ENCODE measurements at places on chromosomes 4 and X.

DNA sequence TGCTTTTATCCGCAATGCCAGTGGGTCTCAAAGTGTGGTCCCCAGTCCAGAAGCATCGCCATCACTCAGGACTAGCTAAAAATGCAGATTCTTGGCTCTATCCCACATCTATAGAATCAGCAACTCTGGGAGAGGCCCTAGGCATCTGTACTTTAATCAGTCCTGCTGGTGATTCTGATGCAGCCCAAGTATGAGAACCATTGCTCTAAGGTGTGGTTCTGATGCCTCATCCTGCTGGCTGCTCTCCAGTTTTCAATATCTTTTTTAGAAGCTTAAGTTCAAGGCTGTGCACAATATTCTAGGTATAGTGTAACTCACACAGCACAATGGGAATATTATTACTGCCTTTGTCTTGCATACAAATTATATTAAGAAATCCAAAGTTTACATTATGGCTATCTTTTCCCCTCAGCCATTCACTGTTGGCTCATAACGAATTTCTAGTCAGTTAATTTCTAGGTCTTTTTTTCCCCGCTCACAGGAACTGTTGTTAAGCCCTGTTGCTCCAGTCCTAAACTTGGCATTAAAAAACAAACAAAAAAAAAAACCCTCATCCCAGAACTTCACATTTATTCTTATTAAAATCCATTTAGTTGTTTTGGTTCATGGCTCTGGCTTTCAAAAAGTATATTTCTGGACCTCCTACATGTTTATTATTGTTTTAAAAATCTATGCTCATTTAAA lies 109.1 kb downstream of the PHEX start:
- DNase-seq, result no peak

- no peak for DNase-seq
Measured at GRCh38 chr4:151043803-151044515, 28.9 kb upstream of the LRBA start.

DNA sequence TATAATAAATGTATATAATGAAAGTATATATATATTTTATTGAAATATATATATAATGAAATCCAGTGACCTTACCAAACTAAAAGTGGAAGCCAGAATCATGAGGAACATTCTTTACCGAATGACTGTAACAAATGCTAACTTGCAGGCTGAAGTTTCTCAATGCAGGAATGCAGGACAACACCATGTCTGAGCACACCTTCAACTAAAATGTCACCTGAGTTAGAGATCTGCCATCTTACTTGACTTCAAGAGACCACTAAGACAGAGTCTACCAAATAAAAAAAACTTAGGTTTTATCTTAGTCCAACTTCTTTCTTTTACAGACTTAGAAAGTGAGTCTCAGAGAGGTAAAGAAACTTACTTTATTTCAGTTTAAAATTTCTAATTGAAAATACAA lies 176.2 kb downstream of the FSTL5 start:
- no peak for DNase-seq

- no peak for DNase-seq
Measured at GRCh38 chr4:101556842-101557241, 209.5 kb upstream of the PPP3CA start.

DNA sequence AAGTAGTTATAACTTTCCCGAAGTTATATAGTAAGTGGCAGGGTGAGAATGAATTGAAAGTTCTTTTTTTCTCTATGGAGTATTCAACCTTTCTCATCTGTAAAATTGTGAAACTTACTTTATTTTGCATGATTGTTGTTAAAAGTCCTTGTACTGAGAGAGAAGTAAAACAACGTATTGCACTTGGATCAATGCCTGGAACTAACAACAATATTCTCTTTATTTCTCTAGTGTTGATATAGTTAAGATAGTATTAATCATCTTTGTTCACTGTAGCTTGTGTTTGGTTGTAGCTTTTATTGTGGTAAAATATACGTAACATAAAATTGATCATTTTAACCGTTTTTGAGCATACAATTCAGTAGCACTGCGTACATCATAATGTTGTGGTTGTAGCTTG lies 48.7 kb downstream of the STIM2 start:
- DNase-seq, result no peak

DNA sequence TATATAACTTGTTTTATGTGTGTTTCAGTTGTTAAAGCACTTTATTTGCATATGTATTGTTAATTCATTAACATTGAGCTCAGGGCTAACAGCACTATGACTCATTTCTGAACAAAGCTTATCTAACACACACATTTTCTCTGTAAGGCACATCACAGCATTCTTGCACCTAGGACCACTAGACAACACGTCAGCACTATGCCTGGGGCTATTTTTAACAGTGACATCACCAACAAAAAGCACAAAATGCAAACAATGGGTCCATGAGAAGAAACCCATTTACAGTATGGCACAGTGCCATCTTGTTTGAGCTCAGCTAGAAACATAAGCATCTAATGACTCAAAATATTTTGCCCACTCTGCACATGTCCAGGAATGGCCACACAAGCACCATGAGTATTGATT lies 124.4 kb downstream of the RELL1 start:
- DNase-seq, result no peak

- no peak for DNase-seq
Measured at GRCh38 chr4:150569384-150569987, 12.5 kb upstream of the MAB21L2 start.

GRCh38 chr4:171118091-171118490 lies 695.1 kb upstream of the GALNTL6 start:
- no peak for DNase-seq

DNA sequence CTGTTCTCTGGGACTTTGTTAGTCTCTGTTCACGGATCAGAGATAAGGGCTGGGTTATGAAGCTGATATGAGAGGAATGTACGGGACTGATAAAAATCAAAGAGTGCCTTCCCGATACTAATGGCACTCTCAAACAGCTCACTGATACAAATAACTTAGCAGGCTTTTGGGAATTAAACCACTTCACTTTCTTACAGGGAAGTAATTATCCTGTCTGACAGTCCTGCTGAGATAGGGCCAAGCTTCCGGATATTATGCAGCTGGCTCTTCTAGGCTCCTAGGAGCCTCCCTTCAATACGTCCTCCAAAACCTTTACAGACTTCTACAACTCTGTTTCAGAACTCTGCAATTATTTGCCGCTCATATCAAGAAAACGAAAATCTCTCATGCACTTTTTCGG lies 418.0 kb downstream of the NLGN4X start:
- no peak for DNase-seq

DNA sequence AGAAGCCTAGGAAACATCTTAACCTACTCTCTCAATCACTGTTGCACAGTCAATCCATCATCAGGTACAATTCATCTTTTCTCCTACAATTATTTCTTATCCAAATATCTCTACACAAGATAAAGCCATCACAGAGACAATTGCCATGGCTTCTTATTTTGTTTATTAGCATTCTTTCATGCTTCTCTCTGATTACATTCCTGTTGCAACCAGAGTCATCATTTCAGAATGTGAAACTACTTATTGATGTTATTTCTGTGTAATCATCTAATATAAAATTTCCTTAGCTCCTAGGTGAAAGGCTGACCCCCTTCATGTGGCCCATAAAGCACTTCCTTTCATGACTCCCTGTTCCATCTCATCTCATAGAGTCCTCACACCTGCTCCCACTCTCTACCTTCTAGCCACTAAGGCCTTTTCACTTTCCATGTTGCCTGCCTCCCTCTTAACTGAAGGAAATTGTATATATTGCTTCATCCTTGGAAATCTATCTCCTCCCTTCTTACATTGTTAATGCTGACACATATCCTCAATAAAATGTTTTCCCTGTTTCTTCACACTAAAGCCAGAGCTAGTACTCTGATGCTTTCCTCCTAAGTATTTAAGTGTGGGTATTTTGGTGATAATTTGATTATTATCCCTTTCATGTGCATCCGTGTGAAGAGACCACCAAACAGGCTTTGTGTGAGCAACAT lies 829.9 kb downstream of the FAT4 start:
- no peak for DNase-seq

DNA sequence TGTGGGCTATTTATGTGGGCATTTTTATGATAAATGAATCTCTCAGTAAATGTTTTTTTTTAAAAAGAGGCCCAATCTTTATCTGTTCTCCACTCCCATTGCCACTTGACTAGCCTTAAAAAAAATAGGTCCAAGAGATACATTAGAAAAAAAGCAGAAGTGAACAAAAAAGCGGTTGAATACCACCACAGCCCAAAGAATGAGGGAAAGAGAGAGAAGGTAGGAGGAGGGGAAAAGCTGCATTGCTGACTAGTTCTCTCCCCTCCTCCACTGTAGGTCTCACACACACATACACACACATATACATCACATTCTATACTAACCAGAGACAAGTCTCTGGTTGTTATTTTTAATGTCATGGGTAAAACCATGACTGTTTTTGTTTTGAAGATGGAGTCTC lies 95.8 kb upstream of the IL13RA1 start:
- no peak for DNase-seq

DNA sequence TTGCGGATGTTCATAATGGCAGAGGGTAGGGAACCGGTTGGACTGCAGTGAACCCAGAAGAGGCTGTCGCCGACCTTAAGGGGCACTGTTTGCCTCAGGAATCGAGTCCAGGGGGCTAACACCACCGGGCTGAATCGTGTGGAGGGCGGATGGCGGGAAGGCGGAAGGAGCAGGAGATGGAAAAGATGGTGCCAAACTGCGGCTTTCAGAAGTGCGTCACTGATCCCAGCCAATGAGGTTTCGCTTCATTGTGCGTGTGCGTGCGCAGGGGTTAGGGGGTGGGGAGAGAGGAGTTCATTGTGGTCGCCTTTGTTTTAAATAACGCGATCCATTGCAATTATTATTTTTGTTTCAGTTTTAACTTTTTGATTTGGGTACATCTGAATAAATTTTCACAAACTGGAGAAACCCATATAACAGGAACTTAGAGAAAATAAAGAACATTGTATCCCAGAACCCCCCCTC lies at the start of gene NAA11:
NAA11 (minus strand) TSS at position 198 of the 465 bp plus-strand sequence; CDS start at position 14, 184 bp downstream.
- no peak for DNase-seq

- DNase-seq, result no peak
Measured at GRCh38 chr4:186144946-186145569, 40.6 kb downstream of the FAM149A start.

DNA sequence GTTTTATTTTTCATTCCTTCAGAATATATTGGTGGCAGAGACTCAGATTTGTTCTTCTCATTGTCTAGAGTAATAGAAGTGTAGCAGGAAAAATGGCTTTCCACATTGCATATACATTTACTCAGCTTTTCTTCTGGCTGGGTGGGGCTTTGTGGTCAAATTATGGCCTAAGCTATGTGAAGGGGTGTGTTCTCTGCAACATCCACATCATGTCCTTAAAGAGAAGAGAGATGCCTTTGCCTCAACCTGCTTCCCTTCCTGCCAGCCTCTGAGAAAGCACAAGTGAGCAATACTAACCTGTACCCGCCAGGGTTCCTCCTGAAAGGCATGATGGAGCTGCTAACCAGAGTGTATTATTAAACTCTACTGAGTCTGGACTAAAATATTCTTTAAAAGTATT lies 695.6 kb upstream of the FAM241A start:
- no peak for DNase-seq

Measured in GM10248 (cell line).